ENCODE measurements at places on chromosomes 7 and 10.

DNA sequence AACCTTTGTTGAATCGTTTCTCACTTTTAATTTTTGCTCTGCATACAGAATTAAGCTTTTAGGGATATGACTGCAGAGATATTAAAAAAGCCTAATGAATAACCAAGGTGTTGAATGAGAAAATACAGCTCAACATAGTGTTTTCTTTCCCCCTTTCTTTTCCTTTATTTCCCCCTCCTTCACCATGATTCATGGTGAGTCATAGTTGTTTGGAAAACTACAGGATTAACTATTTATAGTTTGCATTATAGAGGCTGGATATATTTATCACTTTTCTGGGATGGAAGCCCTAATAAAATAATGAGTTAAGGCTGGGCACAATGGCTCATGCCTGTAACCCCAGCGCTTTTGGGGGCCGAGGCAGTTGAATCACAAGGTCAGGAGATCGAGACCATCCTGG is 115.0 kb downstream of the DNAJB9 start:
- no peak for DNase-seq

DNA sequence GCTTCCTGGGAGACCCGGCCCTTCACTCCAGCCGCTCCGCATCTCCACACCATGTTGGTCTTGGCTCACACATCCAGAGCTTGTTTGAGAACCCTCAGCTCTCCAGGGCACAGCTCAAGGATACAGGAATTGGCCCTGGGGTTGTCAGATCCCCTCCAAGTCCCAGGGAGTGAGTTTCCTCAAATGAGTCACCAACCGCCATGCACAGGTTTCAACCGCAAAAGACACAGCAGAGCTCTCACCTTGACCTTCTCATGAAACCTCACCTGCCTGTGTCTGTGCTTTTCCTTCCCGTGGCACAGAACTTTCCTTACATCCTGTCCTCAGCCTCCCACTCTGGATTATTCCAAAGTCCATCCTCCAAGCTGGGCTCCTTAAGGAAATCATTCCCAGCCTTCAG is 20.6 kb downstream of the AZGP1 start:
- no peak for DNase-seq

DNA sequence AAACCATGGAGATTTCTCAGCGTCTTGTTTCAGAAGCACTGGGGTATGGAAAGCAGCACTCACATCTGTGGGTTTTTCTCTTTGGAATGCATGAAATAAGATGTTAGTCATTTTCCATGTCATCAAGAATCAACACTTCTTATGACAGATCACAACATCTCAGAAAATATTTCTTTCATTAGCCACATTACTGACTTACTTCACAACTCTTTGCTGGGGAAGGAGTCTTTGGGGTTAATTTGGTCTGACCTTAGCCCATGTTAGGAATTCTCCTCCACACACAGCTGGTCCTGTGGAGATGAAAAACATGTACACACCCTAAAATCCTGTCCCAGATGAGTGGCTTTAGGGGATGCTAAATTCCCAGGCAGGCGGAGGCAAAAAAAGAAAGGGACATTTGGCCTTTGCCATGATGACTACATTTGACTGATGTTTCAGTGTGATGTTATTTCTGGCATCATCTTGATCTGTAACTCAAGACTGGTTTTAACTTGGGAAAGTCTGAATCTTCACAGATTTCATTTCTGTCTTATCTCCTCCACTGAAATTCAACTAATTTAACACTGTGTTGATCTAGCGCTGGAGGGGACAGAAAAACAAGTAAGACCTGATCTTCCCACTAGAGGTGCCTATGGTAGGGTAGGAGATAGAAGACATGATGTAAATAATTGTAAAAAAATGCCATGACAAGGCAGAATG is 363.2 kb downstream of the PRPF18 start:
- DNase-seq: no peak

DNA sequence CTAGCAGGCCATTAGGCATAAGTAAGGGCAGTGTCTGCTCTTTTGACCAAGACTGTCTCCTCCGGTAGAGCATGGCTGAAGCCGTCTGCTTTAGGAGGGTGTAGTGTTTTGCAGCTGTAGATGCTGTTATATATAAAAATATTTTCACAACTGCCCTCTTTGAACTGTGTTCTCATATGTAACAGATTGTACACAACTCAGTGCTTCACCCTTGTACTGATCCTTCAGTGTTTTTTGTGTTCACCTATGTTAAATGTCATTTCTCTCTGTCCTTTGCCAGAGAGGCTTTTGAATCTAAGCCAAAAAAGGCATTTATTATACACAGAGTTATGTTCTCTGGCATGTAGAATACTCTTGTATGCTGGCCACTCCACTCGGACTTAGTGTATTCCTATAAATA is 135.5 kb downstream of the BICC1 start:
- DNase-seq: no peak

DNA sequence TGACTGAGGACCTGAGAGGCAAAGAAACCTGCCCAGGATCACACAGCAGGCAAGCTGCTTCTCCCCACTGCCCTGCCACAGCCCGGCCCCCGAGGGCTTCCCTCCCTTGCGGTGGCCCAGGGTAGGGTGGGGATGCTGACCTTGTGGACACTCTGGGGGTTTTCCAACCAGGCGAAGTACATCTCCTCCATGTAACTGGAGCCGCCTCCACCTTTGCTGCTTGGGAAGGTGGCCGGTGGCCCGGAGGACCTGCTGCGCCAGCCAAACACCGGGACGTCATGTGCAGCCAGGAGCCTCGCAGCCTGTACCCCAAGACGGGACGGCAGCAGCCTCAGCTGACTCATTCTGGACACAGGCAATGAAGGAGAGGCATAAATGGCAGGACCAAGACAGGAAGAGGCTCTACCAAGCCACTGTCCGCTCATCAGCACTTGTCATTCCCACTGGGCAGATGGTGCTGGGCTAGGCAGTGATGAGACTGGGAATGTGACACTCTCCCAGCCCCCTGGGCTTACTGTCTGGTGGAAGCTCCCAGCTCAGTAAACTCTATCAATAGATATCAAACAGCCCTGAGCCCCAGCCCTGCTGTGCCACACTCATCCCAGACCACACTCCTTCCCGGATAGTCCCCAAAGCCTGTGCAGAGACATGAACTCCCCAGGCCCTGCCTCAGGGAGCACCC is 3.7 kb downstream of the OGDHL start:
- no peak for DNase-seq

DNA sequence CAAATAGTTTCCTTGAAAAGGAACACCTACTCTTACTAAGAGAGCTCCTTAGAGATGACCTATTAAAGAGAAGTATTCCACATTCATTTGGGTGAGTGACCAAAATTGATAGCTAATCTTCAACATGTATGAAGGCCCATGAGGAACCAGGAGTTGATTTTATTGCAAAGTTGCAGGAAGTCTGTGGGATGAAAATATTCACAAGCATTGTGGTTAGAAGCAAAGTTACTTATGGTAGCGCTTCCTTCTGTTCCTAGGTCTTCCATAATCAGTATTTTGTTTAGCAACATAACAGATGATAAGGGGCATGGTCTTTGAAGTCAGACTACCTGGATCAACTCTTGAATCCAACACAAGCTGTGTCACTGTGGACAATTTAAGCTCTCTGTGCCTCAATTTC is 164.5 kb downstream of the DGKB start:
- no peak for DNase-seq

DNA sequence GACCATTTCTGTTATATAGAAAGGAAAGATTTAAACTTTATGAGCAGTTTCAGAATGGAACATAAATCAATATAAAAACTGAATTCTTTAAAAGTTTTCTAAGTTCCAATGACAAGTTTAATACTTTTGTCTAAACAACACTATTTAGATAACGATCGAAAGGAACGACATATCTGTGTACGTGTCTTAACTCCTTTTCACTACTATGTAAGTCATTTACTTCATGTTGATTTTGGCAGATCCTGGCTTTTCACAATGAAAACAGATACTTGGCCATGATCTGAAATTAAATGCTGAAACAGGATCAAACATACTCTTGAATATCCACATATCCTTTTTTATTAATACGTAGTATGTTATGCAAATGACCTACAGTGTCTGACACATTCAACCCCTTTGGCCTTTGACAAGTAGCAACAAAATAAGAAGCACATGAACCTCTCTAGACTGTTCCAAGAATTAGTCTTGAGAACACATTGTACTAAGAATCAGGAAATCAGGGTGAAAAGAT is 41.9 kb downstream of the RNLS start:
- DNase-seq: no peak

DNA sequence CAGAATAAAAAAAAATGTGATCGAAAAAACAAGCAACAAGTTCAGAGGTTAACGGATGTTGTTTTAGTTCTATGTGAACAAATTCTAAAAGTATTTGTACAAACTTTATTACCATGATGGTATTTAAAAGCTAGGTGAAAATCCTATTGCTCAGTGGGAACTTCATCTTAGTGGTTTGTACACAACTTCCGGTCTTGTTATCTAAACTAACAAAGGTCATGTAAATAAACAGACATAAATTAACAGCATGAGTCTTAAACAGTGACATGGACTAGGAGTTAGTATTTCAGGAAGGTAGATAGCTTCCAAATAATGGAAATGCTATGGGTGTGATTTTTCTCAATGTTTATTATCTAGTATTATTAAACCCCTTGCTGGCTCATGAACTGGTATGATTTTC is 83.8 kb downstream of the SPAG6 start:
- no peak for DNase-seq

DNA sequence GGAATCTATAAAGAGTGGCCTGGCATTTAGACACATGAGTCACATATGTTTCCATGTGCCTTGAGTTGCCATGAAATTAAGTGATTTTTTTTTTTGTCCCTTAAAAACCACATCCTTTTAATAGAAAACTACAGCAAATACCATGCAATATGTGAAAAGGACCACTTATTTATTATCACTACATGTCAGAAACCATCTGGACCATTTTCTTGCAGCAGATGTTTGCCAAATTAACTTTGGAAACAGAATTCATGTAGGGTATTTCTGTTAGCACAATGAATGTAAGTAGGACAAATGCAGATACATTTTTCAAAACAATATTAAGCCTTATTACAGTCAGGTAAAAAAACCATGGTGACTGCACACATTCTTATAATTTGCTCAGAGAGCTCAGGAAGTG is 230.6 kb downstream of the REEP3 start:
- DNase-seq: no peak

GRCh38 chr10:104333032-104333727 is 5.1 kb downstream of the ITPRIP start:
- DNase-seq: peak; percentile 61

GRCh38 chr7:156095908-156096539 is 283.8 kb upstream of the SHH start:
- DNase-seq: no peak

DNA sequence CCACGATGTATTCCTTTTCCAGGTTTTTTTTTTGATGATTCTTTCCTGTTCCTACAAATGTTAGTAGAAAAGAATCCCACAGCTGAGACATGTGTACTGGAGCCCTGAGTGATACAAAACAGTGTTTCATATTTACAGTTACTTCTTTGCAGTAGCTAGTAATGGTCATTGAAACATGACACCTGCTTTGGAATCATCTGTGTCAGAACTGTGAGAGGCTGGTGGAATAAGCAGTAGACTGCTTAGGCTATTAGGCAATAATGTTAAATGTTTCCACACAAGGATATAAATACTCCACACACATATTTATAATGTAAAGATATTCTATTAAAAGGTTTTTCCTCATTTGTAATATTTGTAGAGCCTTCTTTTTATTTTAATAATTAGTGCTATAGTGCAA is 394.0 kb downstream of the THSD7A start:
- DNase-seq: no peak

- DNase-seq: no peak
Observed at GRCh38 chr7:9029681-9030530, 596.5 kb downstream of the NXPH1 start.

DNA sequence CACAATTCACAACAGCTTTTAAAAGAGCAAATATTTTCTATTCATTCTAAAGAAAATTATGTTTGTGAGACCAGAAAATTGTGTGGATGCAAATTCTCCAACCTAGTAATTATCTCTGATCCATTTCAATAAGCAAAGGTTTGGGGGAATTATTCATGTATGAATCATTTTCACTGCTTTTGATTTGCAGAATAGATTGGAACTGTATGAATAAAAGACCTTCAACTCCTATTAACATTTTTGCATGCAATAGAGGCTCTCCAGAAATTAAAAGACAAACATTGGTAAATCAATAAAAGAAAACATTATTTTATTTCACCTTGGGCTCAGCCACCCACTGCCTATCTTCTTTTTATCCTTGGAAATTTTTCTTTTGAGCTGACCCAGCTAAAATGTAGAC is 43.5 kb downstream of the FEZF1 start:
- DNase-seq: no peak

DNA sequence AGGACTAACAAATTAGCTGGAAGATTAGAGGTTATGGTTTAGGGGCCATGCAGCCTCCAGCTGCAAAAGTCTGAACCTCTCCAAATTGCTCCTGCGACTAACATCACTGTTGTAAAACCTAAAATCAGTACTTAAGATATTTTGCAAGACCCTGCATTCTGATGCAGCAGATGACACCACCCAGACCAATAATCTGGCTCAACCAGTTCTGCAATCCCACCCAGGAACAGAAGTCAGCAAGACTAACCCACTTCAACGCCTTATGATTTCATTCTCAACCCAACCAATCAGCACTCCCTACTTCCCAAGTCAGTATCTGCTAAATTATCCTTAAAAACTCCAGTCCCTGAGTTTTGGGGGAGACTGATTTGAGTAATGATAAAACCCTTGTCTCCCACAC is 250.8 kb upstream of the MBL2 start:
- DNase-seq: no peak

DNA sequence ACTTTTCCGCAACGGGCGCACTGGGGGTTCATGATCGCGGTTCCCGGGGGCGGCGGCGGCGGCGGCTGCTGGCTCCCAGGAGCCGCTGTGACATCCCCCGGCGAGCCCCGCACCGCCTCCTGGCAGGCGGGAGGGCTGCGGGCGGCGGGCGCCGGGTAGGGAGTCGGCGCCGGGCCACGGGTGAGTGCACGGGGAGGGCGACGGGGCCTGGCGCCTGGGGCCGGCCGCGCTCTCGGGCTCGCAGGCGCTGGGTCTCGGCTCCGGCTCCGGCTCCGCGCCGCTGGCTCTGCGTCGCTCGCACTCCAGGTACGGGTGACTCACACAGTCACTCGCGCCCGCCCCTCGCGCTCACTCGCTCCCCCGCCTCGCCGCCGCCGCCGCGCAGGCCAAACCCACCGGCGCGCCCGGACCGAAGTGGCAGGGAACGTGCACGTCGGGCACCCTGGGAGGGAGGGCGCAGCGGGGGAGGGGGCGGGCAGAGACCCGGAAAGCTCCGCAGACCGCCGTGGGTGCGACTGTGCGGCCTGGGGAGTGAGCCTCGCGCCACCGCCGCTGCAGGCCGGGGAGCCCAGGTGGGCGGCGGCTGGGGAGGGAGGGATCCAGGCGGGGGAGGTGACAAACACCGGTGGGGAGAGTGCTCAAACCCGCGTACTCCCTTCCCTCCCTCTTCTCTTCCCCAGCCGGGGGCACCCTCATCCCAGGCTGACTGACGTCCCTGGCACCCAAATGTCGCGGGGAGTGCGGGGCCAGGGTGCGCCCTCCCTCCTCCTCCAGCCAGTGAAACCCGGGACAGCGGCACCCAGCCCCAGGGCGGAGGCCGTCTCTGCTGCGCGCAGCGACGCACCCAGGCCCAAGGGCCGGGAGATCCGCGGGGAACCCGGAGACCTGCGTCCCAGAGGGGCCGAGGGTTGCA is 276.9 kb upstream of the NEBL start:
- DNase-seq: no peak
